ENCODE measurements at places on chromosomes 7 and 10.

DNA sequence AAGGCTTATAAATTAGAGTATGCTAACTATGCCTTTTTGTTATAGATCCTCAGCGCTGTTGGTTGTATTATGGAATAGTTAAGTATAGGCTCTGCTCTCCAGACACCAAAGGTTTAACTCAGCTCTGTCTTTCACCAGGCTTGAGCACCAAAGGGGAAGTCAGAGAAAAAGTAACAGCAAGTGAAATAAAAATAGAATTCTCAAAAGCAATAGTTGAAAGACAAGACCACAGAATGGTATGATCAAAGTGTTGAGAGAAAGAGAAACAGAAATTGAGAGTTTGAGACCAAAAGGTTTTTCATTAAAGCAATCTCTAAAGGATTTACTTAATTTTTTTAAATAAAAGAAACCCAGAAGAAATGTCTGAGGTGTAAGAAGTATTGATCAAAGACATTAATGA lies 529.8 kb upstream of the C7orf33 start:
- DNase-seq, result no peak

- no peak for DNase-seq
Measured at GRCh38 chr7:144410441-144410840, 6.9 kb upstream of the NOBOX start.

GRCh38 chr10:46106410-46107255 lies 60.6 kb upstream of the MSMB start:
- peak; percentile 89 for DNase-seq

DNA sequence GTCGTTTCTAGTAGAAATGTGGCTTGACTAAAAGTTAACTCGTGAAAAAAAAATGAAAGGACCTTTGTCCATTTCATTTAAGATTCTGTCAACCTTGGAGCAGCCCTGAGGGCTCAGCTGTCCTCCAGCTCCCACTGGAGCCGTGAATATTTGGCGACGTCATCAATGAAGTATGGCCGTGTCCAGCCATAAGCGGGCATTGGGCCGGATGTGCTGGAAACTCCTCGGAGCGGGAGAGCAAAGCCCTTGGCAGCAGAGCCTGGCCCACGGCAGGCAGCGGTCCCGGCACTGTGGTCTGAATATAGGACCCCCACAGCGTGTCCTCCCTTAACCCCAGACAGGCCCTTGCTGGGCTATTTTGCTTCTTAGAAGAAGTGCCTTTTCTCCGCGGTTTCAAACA lies 50.0 kb downstream of the JAKMIP3 start:
- DNase-seq, result peak; percentile 80

GRCh38 chr7:104208421-104208780 lies 588 bp upstream of the ORC5 start:
- DNase-seq, result no peak

GRCh38 chr7:80499350-80499953 lies 12.4 kb downstream of the GNAT3 start:
- peak; percentile 81 for DNase-seq

- DNase-seq, result no peak
Measured at GRCh38 chr7:17690030-17690429, 250.3 kb downstream of the SNX13 start.

- no peak for DNase-seq
Measured at GRCh38 chr10:27035163-27035562, 65.1 kb downstream of the ANKRD26 start.

- DNase-seq, result no peak
Measured at GRCh38 chr10:13658871-13659685, 72.3 kb downstream of the PRPF18 start.

DNA sequence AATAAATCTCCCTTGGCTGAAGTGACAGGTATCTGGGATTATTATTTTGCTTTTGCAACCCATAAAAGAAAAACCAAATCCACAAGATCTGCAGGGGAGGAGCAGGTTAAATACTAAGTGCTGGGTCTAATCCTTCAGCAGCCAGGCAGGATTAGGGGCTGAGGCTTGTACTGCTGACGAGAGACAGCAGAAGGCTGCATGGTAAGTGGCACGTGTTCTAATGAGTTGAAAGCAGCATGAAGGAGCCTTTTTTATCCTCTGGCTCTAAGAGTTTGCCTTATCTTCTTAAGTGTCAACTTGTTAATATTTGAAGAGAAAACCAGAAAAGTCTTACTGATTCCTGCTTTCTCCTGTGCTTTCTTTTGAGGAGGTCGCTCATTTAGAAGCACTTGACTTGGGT lies 50.0 kb downstream of the LYZL2 start:
- no peak for DNase-seq

DNA sequence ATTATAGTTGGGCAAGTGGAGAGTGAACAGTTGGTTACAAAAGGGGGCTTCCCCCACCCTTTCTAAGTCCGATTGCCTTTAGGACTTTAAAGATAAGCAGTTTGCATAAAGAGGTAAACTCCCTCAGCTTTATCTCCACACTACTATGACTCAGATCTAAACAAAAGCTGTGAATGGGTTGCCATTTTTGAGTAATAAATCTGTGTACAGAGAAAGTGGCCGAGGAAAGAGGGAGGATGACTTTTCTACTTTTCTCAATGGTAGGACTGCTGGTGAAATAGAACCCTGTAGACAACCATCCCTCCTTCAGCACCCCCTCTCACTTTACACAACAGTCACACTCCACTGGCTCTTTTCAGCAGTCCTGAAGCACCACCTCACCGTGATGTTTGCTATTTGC lies 71.2 kb downstream of the DNMBP start:
- DNase-seq, result no peak

DNA sequence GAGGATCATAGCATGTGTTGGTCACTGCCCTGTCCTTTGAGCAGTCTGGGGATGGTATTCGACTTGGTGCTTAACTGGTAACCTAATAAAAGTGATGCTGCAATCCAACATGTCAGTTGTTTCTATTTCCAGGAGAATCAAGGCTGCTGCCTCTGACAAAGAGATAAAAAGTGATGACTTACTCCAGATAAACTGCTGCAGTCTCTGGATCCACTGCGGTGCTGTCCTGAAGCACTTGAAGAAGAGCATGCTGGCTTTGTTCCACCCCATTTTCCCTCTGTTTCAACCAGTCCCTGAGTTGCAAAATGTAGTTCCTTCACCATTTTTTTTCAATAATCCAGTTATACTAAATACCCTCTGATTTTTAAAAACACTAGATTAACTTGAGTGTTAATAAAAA lies 403.5 kb upstream of the ANKRD30A start:
- DNase-seq, result no peak

GRCh38 chr7:20330239-20330927 lies at the start of gene ITGB8:
Gene ITGB8 (plus strand): TSS chr7:20330900. CDS start chr7:20331807, 907 bp downstream.
- DNase-seq, result peak; percentile 95

DNA sequence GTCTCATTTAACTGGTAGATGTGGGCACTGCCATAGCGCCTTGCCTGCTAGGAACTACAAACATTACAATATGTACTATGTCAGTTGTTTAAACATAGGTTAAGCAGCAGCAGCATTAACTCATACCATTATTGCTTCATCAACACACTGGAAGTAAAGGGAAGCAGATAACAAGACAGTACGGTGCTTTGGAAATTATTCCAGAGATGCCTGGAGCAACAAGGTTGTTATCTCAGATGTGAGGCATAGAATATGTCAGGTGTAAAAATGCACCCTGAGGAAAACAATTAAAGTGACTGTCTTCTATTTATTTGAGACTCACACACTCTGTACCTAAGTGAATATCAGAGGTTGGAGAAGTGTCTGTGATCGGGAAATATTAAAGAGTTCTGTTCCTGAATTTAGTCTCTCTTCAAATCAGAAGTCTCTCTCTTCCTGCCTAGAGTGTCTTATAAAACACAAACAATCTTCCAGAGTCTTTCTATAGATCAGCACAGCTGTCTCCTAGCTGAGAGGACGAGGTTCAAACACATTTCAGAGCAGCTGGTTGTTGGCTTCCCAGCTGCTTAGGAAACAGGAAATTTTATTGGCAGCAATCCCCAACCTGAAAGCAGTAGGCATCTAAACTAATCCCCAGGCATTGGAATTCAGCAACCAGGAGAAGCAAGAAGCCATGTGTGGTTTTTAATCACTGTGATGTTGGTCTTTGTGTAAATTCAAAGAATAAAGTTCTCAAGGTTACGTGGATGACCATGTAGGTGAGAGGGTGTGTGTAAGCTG lies 994.4 kb upstream of the LRRTM3 start:
- no peak for DNase-seq

GRCh38 chr10:127813290-127813689 lies 76.3 kb downstream of the FOXI2 start:
- no peak for DNase-seq

DNA sequence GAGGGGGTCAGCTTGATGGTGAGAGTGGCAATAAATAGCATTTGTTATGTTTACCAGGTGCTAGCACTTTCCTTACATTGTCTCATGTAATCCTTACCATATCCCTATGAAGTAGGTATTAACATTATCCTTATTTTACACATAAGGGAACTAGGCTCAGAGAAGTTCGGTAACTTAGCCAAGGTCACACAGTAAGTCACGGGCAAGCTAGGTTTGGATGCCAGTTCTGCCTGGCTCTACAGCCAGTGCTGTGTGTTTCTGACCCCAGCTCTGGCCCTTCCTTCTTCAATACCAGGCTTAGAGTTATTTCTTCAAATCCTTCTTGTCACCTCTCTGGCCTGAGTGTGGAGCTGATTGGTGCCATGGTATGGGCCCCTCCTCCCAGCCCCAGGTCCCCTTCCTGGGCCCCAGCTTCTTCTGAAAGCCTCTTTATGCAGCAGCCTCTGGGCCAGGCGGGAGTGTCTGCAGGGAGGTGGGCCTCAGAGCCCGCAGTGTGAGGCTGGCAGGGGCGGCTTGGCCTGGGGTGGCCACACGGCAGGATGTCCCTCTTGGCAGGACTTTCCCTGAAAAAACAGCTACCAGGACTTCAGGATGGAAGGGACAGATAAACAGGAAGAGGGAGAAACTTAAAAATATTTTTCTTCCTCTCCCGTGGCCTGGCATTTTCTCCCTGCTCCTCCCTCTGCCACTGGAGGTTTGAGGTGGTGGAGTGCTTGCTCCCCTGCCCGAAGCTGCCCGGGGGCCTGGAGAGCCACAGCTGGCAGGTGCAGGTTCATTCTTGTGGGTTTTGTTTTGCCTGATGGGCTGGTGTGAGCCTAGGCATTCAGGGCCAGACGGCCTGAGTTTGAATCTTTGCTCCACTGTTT lies 20.6 kb downstream of the PALD1 start:
- DNase-seq, result no peak

- no peak for DNase-seq
Measured at GRCh38 chr10:103013416-103013815, 95.3 kb downstream of the CNNM2 start.

GRCh38 chr7:104980841-104981671 lies 32.9 kb upstream of the KMT2E start:
- DNase-seq, result no peak

DNA sequence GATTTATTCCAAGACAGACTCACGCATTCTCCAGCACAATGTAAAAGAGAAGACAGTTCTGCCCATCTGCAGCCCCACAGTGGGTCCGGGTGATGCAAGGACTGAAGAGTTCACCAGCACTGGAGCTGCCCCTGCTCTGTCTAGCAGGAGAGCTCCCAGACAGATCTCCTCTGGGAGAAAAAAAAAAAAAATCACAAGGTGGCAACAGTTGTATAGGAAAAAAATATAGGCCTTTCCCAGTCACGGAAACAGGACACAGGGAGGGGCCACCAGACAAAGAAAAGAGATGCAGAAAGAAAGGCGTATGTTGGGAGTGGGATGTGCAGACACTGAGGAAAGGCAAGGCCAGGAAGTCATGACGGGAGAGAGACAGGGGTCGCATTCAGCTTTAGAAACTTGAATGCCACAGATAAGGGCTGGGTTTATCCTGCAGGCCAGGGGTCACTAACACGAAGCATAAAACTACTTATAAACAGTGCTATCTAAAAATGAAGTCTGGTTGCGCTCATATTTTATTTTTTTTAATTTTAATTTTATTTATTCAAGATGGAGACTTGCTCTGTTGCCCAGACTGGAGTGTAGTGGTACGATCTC lies 54.1 kb downstream of the FAM171A1 start:
- no peak for DNase-seq

DNA sequence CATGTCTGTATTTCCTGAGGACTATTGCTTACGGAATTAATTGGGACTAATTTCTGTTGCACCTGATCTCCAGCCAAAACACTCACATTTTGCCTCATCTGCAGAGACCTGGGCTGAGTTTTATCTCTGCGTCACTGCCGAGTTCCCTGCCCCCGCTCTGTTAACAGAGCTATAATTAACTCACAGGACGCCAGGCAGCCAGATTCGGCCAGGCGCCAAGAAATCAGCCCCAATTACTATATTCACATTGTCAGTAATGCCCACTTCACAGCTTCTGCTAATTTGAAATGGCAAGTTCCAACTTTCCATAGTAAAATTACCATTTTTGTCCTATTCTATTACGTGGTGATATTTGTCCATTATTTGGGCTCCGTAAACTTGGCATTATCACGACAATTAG lies 130.5 kb downstream of the CUX1 start:
- peak; percentile 88 for DNase-seq

DNA sequence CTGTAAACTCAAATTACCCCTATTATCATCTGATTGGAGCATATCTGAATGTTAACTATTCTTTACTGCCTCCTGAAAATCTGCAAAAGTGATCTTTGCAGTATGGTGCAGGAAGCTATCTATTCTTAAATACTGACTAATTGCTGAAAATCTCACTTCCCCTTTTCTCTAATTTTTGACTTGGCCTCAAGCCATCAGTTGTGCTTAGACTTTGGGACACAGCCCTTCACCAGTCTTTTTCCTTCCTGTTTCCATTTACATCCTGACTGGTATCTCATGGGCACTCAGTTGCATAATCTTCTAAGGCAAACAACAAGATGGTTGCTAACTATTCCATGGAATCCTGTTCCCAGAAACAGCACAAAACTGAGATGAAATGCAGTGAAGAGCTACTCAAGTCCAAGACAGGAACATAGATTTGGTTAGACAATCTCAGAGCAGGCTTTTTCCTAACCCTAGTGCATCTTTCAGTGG lies 228.5 kb downstream of the SORCS1 start:
- no peak for DNase-seq

GRCh38 chr7:146565872-146566271 lies 449.3 kb downstream of the CNTNAP2 start:
- no peak for DNase-seq

- DNase-seq, result no peak
Measured at GRCh38 chr7:94422136-94422535, 27.4 kb downstream of the COL1A2 start.

DNA sequence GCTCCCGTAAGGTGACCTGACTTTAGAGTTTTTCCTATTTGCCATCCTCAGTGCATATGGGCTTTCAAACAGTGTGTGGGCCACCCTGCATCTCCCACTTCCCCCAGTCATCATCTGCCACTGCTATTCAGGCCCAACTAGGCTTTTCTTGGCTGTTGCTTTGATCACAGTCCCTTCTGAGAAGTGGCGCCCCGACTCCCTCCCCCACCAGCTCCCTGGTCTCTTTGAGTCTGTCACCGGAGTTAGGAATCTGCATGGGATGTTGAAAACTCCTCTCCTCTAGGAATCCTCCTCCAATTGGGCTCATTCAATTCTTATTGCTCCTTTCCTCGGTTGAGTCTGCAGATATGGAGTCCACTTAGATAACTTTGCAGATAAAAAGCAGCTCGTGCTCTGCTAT lies 32.1 kb downstream of the HIF1AN start:
- no peak for DNase-seq

- DNase-seq, result no peak
Measured at GRCh38 chr7:104923010-104923421, 91.0 kb upstream of the KMT2E start.

GRCh38 chr7:157612664-157613561 lies 276.1 kb downstream of the DNAJB6 start:
- DNase-seq, result peak; percentile 86

Measured in posterior vena cava (tissue), 2 donors.